ENCODE measurements at places on chromosomes 16 and 17.

DNA sequence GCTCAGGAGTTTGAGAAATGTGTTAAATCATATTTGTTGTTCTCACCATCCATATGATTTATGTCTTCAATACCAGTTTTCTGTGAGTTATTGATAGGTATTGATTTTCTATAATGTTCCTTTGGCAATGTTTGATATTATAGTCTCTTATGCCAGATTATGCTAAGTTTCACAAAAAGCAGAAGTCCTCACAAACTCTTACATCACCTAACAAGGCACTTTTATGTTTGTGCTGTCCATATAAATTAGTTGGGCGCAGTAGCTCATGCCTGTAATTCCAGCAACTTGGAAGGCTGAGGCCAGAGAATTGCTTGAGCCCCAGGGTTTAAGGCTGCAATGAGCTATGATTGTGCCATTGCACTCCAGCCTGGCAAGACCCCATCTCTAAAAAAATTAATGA is 12.6 kb upstream of the UQCRC2 start:
- no peak for DNase-seq

DNA sequence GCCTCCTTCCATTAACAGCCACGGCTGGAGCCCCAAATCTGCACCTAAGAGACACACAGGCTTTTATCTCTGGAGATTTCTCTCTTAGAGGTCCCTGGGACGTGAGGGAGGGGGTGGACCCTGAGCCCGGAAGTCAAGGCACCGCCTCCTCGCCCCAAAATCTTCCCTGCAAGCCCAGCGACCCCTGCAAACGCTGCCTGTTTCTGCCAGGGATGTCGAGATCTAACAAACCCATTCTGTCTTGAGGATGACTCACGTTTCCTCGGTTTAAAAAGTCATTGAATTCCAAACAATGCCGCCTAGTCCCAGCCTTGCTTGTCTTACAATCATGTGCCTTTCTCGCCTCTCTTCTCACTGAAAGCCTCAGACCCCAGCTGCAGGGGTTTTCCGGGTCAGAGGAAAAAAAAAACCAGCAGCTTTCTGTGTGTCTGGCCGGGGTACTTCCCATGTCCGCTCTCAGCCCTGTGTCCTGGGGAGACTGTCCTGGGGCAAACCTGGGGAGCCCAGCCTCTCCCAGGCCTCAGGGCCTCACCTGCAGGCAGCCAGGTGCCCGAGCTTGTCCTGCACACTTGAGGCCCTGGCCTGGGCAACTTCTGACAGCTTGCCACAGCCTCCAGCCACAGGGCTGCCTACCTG is 15.4 kb downstream of the ARL2BP start:
- no peak for DNase-seq

GRCh38 chr16:73020409-73020884 is 27.5 kb downstream of the ZFHX3 start:
- DNase-seq, result no peak

GRCh38 chr17:64016974-64017373 is 3.5 kb downstream of the ICAM2 start:
- no peak for DNase-seq

GRCh38 chr16:11681556-11681955 is 13.3 kb downstream of the SNN start:
- DNase-seq, result no peak

DNA sequence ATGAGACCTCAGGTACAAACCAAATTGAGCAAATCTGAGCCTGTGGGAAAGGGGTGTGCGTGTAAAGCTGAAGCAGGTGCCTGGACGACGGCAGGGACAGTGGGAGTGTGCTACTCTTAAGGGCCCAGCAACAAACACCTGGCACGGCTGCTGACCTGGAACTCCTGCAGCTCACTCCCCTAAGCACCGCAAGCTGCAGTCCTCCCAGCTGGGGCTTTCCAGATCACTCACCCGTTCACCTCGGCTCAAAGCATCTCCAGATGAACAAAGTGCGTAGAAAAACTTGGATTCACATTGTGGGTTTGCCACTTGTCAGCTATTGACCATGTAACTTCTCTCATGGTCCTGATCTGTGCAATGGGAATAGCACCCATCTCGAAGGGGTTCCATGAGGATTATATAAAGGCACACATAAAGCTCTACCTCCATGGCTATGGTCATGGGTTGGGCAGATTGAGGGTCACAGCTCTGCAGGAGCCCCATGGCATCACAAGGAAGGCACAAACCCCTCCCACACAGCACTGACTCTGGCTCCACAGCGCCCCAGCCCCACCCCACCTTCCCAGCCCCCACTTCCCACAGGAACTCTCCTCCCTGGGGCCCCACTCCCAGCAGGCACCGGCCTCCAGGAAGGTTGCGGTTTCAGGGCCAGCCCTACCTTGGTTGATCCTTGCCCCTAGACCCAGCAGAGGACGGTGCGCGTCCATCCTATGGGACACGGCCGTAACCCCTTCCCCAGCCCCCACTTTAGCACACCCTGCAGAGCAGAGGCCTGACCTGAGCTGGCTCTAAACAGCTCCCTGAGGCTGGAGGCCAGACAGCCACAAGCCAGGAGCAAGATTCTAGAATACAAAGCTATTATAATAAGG is 21.9 kb downstream of the ST3GAL2 start:
- DNase-seq, result no peak

DNA sequence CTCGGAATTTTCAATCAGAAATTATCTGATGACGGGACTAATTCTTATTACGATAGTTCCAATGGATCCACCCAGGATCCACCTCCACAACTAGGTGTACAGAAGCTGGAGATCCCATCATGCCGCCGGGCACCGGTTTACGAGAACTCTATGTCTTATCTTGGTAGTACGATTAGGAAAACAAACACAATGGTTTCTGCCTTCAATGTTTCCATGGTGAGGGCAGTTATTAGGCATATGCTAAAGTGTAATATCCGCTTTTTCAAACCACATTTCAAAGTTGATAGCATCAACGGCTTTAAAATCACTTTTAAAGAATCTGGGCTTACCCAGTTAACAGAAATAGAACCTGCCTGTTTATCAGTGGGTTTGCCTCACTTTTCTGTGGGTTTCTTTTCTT is 705.7 kb downstream of the MAF start:
- no peak for DNase-seq

- no peak for DNase-seq
These were observed 15.4 kb downstream of the PIGL start for GRCh38 chr17:16232391-16232790.

- no peak for DNase-seq
These were observed 349.3 kb downstream of the WWOX start for GRCh38 chr16:78448658-78449271.

DNA sequence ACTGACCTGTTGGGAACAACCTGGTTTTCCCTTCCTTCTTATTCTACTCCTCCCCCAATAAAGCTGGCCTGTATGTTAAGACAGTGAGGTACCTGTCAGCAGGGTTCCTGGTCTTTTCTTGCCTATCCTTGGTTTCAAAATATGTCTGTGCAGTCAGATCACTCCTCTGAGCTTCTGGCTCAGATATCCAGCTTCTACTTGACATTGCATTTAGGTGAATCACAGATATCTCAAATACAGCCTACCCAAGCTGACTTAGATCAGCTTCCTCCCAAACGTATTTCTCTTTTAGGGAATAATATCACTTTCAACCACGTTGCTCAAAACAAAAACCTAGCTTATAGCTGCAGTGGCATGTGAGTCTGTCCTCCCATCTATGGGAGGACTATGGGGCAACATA is 48.7 kb downstream of the TEX14 start:
- DNase-seq, result no peak

DNA sequence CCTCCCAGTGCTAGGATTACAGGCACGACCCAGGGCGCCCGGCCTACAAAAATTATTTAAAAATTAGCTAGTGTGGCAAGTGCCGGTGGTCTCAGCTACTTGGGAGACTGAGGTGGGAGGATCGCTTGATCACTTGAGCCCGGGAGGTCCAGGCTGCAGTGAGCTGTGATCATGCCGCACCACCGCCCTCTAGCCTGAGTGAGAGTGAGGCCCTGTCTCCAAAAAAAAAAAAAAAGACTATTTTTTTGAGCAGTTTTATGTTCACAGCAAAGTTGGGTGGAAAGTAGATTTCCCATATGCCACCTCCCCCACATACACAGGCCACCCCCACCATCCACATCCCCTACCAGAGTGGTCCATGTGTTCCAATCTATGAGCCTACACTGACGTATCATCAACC is 84.9 kb downstream of the MGAT5B start:
- no peak for DNase-seq

- DNase-seq, result no peak
These were observed 44.9 kb downstream of the SLC47A1 start for GRCh38 chr17:19578545-19578944.

GRCh38 chr17:37168731-37169353 is 206.9 kb upstream of the C17orf78 start:
- DNase-seq, result no peak

DNA sequence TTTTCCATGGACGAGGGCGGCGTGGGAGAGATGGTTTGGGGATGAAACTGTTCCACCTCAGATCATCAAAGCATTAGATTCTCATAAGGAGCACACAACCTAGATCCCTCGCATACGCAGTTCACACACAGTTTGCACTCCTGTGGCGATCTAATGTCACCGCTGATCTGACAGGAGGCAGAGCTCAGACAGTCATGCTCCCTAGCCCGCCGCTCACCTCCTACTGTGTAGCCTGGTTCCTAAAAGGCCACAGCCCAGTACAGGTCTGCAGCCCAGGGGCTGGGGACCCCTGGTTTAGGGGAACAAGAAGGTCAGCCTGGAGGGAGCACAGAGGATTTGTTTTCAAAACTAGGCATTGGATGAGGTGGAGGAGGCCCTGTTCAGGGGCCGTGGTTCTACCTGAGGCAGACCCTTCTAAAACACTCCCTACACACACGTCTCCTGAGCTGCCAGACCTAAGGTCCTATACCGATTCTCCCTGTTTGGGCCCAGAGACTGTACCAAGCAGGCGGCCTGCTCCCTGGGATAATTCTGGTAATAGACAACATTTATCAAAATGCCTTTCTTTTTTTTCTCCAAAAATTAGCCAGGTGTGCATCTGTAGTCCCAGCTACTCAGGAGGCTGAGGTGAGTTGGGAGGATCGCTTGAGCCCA is 38.6 kb downstream of the AXIN2 start:
- DNase-seq, result no peak

DNA sequence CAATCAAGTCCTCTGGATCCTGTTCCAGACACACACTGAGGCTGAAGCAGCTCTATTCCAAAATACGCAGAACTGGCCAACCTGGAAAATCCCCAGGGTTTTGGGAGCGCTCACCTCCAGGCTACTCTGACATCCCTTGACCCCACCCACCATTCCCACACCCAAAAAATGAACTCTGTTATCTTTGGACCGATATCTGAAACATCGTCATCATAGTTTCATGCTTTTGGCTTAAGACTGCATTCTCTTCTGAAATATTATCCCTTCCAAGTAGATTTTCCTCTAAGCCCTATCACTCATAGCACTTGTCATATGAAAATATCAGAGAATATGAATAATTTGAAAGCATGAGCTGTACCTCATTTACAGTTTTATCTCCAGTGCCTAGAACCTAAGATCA is 34.7 kb downstream of the VAT1L start:
- no peak for DNase-seq

DNA sequence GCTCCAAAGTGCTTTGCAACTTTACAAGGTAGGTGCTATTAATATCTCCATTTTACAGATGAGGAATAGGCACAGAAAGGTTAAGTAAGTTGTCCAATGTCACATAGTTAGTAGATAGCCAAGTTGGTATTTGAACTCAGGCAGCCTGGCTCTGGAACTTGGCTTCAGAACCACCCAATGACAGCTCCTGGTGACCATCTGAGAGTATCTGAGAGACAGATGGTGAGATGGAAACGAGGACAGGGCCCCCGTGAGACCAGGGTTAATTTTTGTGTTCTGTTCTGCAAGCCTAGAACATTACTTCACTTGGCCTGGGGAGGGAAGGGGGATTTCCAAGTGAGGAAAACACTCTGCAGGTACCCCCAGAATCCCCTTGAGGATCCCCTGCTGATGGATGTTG is 9.8 kb upstream of the TMEM132E start:
- DNase-seq, result no peak
